ENCODE measurements at places on chromosomes 1 and 21.

DNA sequence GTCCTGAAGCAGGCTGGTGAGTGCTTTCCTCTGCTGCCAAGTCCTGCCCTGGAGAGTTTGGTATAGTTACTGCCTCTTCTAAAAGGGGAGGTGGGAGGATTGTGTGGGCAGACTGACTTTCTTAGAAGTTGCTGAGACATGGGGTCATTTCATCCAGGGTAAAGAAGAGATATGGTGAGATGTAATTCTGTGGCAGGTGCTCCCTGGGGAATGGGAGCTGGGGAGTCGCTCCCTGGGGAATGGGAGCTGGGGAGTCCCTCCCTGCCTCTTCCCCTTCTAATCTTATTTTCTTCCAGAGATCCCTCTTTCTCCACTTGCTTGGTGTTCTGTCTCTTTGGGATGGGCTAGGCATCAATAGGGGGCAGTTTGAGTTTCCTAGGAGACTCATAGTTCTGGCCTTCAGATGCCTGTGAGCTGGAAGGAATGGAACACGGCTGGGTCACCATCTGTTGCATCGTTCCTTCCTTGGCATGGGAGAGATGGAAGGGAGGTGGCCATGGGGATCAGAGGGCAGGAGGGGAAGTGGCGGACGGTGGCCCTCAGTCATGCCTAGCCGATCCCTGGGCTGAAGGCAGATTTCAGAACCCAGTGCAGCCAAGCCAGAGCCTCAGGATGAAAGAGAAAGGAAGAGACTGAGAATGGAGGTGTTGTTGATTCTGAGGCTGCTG lies 59.0 kb downstream of the NFASC start:
- no peak for DNase-seq

- DNase-seq, result no peak
Observed at GRCh38 chr1:179969962-179970361, 15.4 kb downstream of the CEP350 start.

DNA sequence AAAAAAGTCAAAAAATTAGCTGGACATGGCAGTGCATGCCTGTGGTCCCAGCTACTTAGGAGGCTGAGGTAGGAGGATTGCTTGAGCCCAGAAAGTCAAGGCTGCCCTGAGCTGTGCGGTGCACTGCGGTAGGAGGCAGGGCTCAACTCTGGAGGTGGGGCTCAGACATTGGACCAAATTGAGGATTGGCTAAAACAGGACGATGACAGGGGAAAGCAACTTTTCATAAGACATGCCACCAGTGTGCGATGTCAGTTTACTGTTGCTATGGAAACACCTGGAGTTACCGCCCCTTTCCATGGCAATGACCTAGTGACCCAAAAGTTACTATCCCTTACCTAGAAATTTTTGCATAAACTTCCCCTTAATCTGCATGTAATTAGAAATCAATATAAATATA lies 85.3 kb downstream of the DISP3 start:
- no peak for DNase-seq

DNA sequence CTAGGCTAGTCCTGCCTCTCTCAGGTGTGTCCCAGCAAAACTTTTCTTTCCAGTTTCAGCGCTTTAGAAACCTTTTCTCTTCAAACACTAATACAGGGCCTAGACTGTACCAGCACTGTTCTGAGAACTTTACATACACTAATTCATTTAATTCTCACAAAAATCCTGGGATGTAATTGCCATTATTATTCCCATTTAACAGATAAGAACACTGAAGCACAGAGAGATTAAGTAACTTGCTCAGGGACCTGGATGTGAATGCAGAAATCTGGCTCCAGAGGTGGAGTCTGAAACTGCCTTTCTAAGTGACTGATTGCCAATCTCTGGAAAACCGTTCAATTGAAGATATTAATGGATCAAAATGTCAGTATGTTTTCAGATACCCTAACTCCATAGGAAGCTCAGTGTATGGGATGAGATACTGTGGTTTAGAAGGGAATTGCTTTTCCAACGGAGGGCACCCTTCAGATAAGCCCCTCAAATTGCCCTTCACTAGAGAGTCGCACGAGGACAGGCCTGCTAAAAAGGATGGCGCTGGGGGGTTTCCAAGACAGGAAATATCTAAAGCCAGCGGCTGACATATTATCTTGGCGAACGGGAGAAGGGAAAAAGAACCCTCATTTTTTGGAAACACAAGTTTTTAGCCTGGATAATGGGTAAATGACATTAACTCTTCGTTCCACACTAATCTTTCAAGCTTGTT lies 698 bp upstream of the UCK2 start:
- no peak for DNase-seq

DNA sequence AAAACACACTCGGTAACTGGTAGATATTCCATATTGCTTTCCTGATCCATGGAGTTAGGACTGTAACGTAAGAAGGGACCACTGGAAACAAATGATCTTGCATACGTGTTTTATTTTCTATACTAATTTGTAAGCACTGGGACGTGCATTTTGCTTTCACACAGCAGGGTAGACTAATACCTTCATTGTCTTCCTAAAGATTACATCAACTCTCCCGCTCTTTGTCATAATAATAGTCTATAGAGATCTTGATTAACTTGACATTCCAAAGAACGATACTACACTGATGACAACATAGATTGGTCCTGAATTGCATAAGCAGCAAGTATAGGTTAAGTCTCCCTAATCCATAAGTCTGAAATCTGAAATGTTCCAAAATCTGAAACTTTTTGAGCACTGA lies 166.5 kb downstream of the FAF1 start:
- DNase-seq, result no peak

DNA sequence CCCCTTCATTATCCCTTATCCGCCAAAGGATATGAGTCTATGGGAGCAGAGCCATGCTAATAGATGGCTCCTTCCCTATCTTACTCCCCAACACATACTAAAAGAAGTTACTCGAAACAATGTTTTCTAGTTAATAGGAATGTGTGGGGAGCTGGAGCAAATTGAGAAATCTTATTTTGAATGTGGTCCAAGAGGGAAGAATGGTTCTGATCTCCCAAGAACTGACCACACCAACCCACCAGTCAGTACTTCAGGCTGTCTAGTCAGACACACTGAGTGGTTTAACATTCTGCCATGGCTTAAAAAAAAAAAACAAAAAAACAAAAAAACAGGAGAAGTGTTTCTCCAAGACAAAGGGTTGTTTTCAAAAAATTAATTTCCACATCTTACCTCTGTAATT lies 31.5 kb upstream of the DNASE2B start:
- DNase-seq, result no peak

DNA sequence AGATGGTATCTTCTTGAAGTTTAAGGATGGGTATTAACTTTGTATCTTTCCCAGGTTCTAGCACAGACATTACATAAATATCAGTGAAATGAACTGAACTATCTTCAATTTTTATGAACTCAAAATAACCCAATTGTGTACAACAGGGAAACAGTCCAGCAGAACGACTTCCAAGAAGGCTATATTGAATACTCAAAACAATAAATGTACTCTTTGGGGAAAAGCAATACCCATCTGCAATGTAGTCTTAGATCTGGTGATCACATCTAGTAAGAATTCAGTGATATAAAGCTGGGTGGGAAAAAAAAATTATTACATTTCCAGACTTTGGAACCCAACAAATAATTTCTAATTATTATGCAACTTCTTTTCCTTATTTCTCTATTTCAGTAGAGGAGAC lies 33.1 kb upstream of the GORAB start:
- no peak for DNase-seq

DNA sequence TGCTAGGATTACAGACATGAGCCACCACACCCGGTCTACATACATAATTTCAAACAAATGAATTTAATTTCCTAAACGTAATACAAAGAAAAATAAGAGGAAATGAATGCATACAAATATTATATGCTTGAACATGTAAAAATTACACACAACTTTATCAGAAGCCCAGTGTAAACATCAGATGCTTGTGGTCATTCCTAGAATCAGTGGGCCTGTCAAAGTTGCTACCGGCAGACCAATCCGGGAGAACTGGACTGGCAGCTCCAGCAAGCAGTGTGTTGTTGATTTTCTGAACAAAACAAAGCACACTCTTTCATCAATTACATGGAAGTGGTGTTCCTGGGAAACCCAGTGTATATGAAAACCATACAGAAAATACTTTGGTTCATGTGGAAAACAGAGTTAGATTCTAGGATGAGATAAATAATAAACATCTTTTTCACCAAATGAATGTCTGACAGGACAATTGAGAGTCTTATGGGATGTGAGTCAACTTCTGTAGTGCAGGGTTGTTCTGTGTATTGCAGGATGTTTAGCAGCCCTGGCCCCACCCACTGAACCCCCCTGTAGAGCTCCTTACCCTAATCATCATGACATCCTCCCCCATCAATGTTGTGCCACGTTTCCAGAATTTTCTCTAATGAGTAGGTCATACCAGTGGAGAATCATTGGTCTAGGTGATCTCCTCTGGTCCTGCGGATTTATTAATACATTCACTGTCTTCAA lies 33.8 kb downstream of the MFSD2A start:
- no peak for DNase-seq

GRCh38 chr1:183893561-183894289 lies 88.8 kb downstream of the RGL1 start:
- no peak for DNase-seq

GRCh38 chr1:63802109-63802508 lies 28.3 kb downstream of the ROR1 start:
- DNase-seq, result no peak

DNA sequence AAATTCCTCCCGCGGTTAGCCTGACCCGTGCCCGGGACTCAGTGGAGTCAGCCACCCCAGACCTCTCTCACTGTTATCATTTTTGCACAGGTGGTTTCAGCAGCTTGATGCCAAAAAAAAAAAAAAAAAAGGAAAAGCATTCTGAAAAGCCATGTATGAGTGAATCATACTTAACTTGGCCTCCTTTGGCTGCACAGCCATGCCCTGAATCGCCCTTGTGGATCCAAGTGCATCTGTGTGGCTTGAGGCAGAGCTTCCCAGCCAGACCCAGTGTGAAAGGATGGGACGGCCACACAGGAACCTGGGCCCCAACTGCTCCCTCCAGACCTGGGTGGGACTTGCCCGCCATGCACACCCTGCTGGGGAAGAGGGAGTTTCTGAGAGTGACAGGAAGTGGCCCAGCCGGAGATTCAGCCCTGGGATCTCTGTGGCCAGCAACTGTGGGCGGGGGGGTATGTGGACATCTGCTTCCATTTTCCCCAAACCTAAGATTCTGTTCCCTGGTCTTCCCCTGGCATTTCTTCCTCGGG lies 8.6 kb downstream of the YBEY start:
- DNase-seq, result no peak

DNA sequence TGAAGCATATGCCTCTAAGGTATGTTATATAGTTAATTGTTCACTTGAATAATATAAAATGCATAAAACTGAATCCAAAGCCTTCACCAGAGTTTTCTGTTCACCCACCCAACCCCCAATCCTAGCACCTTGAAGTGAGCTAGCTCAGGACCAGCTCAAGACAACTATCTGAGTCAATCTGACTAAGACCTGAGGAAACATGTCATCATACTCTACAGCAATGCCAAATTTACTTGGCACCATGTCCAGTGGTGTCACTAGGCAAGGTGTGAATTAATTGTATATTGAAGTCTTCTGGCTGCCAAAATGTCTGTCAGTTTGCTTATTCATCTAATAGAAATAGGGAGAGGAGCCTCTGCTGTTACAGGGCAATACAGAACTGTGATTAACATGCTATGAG lies 3.8 kb downstream of the DNASE2B start:
- no peak for DNase-seq

GRCh38 chr21:29078869-29079767 lies 5.7 kb upstream of the CCT8 start:
- no peak for DNase-seq

DNA sequence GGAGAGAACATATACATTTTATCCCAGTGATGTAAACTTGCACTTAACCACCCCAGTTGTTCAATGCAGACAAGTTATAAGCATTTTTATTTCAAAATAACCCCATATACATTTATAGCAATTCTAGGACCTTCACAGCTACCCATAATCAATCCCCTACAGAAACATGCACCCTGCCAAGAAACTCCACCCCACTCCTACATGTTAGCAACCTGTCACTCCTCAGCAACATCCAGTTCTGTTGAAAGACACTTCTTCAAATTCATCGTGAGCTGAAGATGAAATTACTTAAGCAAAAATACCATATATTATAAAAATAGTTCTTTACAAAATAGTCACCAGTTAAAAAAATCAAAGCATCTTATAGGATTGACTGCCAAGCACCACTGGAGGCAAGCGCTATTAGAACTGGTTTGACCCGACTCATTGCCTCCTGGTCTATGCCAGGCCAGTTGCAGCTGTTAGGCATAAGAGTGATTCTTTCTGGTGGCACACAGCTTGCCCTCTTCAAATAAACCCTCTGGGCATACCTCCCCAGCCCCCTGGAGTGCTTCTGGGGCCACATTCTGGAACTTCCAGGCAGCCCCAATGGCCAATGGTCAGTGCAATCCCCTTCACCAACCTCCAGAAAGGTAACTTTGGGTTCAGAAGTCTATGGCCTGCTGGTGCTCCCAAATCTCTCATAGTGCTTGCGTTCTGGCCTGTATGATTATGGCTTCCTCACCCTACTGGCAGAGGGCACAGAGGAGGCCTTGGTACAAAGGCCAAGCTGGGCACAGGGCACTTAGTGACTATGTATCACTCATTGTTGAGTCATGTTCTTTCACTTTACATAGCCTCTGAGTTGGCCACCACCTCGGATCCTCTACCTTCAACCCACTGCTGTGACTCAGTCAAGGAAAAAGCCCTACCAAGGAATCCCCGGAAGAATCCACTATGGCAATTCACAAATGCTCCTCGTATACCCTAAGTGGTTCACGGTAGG lies 72.2 kb upstream of the RALGPS2 start:
- no peak for DNase-seq

DNA sequence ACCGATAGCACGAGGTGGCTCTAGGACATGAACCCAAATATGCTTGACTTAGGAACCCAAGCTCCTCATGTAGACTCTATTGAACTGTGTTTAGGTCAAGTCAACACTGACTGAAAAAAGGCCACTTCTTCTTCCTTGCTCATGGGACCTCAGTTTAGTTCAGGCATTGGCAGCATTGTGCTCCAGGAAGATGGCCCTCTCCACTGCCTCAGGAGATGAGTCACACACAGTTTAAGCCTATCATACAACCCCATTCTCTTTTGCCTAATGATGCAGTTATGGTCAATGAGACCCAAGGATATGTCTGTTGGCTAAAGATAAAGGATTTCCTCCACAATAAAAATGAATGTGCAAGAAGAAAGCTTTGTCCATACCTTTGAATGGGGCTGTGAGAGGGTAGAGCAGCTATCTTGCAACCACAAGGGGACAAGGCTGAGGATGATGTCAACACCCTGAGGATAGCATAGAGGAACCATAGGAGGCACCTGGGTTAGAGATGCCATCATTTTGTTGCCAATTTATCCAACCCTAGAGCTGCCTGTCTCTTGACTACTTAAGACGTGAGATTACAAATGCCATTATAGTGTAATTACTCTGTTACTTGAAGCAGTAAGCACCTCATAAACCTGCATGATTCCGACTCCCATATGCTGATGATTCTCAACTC lies 3.0 kb upstream of the TRIM63 start:
- DNase-seq, result no peak

- no peak for DNase-seq
Observed at GRCh38 chr21:19995253-19995652, 1003.0 kb upstream of the NCAM2 start.
